ENCODE measurements at places on chromosomes 1 and 21. TPM values are rescaled to one million over a fixed set of nuclear protein-coding genes. Genes with fewer than 3 reads are reported as not detected.

Gene VANGL2
- not detected for total RNA-seq

DNA sequence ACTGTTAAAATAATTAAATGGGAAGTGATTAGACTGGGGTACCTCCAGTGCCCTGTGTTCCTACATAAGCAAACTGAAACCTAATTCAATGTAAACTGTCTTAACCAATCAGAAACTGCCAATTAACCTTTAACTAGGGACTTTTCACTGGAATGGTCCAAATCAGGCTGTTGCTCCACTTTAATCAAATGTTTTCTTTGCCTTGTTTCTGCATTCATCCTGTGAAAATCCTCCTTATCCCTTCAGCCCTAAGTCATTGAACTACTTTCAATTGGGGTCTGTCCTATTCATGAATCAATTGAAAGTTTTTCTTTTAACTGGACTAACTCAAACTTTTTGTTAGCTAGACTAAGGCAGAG lies 5.1 kb upstream of the FUBP1 start:
- DNase-seq = no peak
- H3K4me1 ChIP-seq = peaks cover 29% of the 10 kb centered on the region
- H3K4me3 ChIP-seq = no peak overlapping the region
- H3K27me3 ChIP-seq = no peaks in the 10 kb centered on the region

- no peaks in the 10 kb centered on the region for H3K4me1 ChIP-seq
- DNase-seq = no peak
- no peaks in the 10 kb centered on the region for H3K36me3 ChIP-seq
Measured at GRCh38 chr21:27645285-27645684, 678.4 kb upstream of the ADAMTS5 start.

GRCh38 chr1:12478612-12478985 lies 139.4 kb downstream of the DHRS3 start:
- H3K36me3 ChIP-seq = peaks cover 19% of the 10 kb centered on the region
- peaks cover 76% of the 10 kb centered on the region for H3K4me1 ChIP-seq
- peak overlapping the region; percentile 70 for H3K27ac ChIP-seq
- DNase-seq = peak; percentile 62
- H3K4me3 ChIP-seq = no peak overlapping the region

DNA sequence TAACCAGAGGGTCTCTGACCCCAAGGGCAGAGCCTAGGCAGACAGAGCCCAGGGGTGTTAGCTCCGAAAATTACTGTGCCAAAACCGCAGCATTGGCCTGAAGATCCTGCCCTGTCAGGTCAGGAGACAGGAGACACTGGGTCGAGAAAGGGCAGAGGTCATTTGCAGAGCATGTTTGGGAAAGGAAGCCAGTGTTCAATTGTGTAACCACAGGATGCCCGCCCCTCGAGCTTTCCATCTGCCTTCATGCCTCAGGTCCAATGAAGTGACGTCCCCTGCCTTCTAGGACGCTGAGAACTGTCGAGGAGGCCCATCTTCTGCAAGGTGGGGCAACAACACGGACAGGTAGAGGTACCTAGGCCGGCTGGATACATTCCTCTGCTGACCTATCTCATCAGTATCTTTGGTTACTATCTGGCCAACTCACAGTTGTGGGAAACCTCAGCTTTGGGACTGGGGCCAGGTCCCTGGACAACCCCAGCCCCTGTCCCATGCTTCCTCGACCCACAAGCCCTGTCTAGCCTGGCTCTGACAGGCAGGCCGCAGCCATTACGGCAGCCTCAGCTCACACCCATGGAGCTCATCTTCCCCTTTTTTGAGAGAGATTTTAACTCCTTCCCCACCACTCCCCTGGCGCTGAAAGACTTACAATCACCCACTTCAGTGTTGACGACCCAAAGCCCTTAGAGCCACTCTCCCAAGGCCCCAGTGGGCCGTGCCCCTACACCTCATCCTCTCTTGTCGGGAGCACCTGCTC lies 1.3 kb downstream of the ARL8A start:
- no peaks in the 10 kb centered on the region for H3K27me3 ChIP-seq
- peaks cover 43% of the 10 kb centered on the region for H3K4me1 ChIP-seq
- peak overlapping the region; percentile 84 for H3K4me3 ChIP-seq
- peaks cover 17% of the 10 kb centered on the region for H3K36me3 ChIP-seq
- peak; percentile 39 for DNase-seq
